Prostate gland (tissue), 2 donors: ENCODE measurements at places on chromosomes 4 and X.

DNA sequence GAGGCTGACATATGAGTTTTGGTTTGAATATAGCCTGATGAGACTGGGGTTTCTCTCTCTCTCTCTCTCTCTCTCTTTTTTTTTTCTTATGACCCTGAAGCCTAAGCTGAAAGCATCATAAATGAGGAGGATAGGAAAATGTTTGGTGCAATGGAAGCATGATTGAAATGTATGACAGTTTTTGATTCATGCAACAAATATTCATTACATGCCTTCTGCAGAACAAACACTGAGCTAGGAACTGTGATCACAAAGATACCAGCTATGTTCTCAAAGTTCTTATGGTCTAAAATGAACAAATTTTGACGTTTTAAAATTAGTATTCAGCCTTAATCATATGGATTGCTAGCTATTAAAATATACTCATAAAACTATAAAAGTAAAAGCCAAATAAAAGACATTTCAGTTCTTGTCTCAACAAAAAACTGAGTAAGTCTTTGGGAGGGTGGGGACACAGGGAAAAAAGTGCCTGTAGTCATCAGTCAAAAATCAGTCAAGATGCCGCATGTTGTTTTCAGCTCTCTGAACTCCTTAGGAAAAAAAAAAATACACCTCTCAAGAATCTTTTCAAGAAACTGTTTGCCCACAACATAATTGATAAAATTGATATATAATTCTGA, 57.2 kb downstream of the NKX6-1 start:
- no peak for DNase-seq

DNA sequence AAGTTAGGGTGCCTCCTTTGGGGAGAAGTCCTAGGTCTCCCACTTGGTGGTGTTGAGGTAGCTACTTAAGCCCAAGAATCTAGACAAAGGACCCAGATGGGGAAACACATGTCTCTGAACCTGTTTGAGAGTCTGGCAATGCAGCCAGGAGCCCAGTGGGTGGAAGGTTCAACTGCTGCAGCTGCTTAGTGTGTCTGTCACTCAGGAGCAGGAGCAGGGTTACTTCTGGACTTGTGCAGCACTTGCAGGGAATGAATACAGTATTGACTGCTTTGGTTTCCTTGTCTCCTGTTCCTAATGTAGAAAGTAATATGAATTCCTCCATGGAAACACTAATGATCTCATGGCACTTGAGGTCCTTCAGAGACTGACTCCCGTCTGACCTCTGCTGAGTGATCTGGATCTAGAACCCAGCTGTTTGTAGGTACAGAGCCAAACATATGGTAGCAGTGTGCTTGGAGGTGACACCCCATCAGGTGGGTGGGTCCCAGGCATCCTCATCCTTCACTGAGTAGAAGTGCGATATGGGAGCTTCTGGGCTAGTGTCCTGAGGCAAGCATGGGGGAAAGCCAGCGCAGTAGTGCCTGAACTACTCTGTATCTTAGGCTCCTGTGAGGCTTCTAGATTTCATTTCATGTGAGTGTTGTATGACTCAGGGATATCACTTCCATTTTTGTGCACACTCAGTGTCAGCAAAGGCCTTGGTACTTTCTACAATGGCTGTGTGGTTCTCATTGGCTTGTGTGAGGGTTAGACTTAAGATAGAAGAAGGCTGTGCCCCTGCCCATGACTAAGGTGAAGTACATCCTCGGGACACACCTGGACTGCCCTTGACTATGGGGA, 85.0 kb upstream of the WDR1 start:
- no peak for DNase-seq

DNA sequence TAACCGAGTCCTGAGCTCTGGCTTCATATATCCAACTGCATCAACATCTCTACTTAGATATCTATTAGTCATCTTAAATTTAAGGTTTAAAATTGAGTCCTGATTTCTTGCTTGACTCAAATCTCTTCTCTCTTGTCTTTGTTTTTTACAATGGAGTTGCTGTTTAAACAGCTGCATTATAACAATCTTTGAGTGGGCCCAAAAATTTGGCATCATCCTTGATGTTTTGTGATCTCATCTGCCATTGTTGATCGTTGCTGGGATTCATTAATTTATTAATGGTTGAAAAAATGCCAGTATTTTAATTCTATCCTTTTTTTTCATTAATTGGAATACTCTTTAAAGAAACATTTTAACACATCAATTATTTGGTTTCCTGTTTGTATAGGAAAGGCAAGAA, 82.2 kb downstream of the STIM2 start:
- DNase-seq: no peak

DNA sequence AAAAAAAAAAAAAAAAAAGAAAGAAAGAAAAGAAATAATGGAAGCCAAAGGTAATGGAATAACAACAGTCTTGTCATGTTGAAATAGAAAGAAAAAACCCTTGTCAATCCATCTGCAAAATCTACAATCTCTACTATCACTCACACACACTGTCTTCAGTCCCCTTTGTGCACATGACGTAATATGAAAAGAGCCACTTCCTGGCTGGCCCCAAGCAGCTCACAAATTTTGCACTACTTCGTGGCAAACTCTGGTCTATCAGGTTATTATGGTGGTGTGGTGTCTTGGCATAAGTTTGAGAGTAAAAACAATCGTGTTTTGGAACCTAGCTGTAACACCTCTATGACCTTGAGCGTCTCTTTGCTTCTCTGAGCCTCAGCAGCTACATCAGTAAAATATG, 8.3 kb upstream of the AFAP1 start:
- DNase-seq: no peak

DNA sequence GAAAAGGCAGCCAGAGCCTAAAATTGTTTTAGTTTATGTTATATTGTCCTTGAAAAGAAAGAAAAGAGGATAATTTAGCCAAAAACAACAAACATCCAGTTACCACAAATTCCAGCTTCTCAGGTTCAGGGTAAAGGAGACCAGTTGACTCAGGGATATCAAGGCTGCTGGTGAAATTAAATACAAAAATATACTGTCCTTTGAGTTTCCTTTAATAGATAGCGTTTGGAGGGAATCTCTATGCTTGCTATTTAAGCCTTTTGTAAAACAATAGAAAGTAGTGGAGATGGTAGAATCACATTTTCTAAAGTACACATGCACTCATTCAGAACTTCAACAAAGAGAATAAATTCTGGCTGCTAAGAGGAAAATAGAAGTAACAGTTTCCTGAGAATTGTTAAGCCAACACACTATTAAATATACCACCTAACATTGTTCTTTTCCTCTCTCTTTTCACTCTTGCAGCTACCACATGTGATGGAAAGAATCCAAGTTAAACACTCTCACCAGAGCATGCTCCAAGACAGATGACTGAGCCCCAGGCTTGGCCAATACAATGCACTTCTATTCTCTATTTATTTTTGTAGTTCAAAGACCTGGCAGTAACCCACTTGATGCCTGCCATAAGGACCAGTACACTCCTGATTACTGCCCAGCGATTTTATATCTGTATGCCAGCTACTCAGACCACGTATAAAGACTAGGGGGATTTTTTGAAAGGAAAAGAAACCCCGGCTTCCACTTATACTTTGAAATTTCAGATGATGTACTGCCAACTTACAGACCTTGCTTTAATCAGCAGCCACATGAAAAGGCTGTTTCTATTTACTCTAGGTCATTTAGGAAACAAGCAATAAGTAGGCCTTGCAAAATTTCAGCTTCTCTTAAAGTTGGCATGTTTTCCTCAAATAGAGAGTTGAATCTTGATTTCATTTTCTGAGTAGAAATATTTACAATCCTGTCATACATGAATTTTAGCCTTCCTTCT, 756.9 kb downstream of the FAT4 start:
- peak; percentile 8 for DNase-seq

GRCh38 chrX:110086162-110086915, 83.4 kb downstream of the TMEM164 start:
- no peak for DNase-seq

DNA sequence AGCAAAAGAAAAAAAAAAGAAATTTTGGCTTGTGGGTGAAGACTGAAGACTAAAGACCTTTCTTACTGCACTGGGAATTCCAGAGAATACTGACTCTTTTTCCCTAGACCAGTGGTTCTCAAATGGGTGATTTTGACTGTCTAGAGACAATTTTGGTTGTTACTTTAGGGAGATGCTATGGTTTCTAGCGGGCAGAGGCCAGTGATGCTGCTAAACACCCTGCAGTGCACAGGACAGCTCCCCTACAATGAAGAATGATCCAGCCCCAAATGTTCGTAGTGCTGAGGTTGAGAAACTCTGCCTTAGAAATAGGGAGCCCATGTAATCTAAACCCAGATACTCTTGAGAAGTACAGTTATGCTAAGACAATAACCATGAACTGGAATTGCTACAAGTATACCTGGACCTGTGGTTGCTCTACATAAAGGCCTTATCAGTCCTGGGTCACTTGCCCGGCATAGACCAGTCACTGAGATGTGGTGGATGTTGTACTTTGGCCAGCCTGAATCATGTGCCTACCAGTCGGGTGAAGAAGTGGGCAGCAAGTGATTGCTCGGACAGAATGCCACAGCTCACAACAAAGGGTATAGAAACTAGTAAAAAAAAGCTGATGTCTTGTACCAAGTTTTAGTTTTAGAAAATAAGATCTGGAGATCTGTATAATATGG, 16.0 kb downstream of the ARHGAP10 start:
- no peak for DNase-seq

GRCh38 chr4:21946858-21947257, 1.7 kb downstream of the KCNIP4 start:
- DNase-seq: no peak

DNA sequence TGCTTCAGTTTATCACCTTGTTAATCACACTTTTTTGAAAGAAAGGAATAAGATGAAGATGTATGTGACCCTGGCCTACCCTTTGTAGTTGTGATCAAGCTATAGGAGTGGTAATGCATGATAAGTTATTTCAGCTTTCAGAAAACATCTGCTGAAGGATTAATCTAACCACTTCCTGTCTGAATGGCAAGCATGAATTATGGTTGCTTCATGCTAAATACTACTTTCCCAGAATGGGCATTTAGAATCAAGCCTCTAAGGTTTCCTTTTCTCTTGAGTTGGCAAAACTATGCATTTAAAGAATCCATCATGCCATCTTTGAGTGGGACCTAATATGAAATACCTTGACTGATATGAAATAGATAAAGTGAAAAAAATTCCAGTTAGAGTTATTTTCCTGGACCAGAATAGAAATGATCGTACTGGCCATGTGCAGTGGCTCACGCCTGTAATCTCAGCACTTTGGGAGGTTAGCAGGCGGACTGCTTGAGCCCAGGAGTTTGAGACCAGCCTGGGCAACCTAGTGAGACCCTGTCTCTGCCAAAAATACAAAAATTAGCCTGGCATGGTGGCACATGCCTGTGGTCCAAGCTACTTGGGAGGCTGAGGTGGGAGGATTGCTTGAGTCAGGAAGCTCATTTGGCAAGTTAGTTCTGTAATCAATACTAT, 59.1 kb downstream of the ANXA3 start:
- no peak for DNase-seq

- DNase-seq: no peak
Observed at GRCh38 chrX:148741441-148741840, 241.0 kb downstream of the AFF2 start.

DNA sequence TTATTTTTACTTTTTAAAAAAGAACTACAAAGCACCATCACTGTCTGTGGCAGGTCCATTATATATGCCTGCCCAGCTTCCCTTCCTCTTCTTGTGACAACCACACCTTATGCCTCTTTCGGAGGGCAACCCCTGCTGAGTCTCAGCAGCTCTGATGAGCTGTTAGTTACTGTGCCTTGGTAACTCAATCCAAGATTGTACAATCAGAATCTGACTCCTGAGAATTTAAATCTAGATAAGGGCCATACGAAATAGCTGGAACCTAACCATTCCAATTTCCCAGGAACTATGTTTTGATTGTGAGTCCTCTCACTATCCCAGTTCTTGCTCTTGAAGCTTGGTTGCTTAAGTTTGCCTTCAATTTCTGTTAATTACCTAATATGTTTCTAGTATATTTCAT, 61.9 kb downstream of the ADAMTS3 start:
- no peak for DNase-seq

DNA sequence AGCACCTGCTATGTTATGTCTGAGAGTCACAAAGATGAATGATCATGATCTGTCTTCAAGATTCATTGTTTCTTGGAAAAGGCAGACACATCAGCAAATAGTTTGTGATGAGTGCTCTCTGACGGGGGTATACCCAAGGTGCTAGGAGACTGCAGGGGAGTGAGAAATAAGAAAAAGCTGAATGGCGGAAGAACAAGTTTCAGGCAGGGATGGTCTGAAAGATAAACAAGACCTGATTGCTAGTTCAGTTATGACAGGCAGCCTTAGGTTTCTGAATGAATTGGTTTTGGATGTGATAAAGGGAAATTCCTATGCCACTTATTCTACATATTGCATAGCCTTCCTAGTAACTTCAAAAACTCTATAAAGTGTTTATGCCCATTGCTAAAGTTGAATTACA, 327.0 kb upstream of the DKK2 start:
- DNase-seq: no peak

DNA sequence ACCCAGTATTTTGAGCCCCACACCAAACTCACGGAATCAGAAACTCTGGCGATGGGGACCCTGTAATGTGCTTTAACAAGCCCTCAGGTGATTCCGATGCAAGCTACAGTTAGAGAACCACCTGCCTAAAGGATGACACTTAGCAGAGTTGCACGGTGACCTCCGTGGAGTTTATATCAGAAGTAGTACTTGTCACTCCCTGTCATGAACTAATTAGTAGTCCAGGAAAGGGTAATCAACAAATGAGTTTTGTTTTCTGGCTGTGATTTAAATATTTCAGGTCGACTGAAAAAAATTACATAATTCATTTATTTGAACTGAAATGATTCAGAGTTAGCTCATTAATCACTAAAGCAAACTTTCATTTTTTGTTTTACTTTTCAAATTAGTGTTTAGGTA, 56.4 kb downstream of the TMA16 start:
- no peak for DNase-seq

- no peak for DNase-seq
Observed at GRCh38 chr4:61520681-61521160, 320.6 kb downstream of the ADGRL3 start.

DNA sequence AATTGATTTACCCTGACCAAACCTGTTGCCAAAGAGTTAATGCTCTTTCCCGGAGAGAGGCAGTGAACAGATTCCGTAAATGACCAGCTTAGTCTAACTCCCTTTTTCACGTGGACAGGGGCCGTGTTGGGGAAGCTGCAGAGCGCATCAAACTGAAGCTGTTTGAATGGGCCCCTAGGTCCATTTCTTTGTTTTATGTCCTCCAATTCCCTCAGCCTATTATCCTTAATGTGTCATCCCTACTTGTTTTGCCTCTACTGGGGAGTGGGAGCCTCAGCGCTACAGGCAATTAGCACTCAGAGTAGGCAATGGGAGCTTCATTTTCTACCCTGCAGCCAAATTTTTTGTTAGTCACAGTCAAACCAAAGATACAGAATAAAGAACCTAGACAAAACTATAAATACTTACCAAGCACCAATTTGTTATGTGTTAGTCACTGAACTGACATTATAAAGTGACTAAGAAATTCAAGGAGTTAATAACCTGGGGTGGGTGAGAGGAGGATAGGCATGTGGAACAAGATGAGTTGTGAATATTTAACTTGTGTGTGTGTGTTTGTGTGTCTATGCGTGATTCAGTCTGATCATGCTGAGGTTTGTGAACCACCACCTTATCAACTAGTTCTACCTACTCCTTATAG, 417.4 kb downstream of the PACRGL start:
- no peak for DNase-seq
